ENCODE measurements at places on chromosomes 6 and 20.

DNA sequence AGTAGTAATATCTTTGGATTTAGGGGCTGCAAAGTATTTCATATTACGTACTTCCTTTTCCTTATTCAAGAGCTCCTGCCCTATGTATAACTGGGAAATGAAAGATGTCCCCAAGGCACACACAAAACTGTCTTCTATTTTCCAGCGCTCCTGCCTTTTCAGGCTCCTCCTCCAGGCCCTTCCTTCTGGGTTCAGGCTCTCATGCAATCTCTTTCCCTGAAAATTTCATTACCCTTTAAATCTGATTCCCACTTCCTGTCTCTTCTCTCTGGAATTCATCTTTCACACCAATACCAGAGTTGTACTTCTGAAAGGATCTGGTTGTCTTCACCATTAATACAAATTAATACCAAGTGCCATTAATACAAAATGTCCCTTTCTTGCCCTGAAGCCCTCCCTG, 181.6 kb downstream of the UTRN start:
- DNase-seq: no peak

DNA sequence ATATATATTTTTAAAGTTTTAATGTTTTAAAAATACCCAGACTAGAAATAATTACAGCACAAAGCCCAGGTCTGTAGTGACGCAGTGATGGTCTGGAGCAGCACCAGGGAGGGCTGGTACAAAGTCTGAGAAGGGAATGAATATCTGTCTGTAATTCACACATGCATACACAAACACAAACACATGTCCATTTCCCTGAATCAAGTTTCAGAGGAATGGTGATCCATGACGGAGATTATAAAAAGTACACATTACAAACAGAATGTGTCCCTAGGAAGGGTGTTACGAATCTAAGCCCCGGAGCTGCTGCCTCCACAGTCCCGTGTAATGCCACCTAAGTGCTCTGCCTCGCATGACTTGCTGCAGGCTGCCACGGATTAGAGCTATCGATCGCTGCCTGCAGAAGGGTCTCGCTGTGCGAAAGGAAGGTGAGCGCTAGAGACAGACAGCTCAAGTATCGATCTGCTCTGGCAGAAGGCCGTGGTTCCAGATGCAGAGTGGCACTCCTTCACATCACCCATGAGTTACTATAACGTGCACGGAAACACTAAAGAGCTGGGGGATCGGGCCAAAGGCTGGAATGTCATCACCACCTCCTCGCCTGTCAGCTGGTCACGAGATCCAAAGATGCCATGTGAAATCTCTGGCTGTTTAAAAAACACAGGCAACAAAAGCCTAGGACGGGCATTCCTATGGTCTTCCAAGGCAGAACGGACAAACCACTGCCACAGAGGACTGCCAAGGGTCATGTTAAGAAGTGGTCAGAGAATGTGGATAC, 87.1 kb downstream of the INSM1 start:
- DNase-seq: no peak

- DNase-seq: peak; percentile 51
Measured at GRCh38 chr20:41306061-41306727, 11.3 kb downstream of the ZHX3 start.

DNA sequence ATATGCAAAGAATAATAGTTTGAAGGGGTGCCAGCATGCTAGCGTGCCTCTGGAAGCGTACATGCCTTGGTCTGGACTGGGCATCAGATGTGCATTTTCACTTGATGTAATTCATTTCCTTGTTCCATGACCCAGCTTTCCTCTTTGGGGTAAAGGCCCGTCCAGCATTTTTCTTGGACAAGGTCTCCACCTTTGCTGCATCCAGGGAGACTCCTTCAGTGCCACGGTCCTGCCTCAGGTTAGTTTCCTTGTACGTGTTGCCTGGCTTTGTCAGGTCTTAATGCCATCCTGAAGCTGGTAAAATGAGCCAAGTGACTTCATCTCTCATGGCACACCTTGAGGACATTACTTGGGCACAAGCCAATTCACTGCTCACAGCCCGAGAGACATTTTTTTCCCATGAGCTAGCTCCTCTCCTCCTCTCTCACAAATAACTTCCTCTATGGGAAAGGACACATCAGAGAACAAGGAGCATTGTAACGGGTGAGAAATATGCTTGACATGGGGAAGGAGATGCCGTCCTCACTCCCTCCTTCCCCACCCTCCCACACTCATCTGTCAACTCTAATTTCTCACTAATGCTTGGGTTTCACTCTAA, 23.9 kb downstream of the EDN1 start:
- no peak for DNase-seq

GRCh38 chr6:4480788-4481735, 295.1 kb upstream of the CDYL start:
- DNase-seq: no peak

GRCh38 chr20:38806855-38807655, 1.6 kb downstream of the PPP1R16B start:
- peak; percentile 21 for DNase-seq

DNA sequence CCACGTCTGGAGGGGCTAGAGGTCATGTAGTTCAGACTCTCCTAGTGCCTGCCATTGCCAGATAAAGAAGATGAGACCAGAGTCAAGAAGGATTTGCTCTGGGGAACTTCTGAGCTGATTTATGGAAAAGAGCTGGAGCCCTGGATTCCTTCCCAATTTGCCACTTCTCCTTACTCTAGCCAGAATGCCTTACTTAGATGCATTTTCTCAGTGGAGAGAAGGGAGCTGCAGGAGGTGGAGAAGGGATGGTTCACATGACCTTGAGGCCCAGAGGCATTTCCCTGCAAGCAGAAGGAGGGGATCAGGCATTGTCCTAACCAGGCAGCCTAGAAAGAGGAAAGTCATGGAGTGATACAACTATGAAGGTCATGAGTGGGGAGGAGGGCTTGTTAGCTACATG, 122.2 kb downstream of the UNC5CL start:
- no peak for DNase-seq

DNA sequence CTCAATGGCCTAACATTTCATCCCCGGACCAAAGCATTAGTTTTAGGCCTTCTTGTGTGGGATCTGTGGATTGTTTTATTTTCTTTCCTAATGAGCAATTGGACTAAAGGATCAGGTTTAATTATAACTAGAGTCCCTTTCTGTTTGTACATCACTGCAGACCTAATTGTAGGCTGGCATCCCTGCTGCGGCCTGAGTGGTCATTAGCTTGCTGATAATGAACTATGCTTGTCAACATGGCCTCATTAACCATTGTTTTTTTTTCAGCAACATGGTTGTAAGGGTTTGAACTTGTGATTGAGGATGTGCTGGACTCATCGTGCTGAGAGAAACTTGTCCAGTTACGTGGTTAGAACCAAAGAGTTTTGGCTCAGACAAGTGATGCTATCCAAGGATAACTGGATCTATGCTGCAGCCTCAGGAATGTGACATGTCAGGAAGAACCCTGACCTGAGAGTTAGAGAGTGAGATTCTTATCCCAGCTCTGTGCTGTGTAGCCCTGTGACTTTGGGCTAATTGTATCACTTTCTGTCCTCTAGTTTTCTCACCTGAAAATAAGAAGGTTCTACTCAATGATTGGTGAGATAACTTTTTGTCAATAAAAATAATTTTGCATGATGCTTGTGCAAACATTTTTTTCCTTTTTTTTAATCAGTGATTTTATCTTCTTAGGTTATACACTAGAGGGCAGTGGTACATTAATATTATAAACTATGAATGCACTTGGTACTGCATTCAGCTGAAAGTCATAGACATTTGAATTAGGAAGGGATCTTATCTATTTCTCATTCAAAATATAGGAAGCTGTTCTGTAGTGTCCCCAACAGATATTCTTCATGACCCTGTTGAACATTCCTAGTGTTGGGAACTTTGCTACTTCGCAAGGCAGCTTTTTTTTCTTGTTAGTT, 140.9 kb downstream of the RNF144B start:
- DNase-seq: no peak

DNA sequence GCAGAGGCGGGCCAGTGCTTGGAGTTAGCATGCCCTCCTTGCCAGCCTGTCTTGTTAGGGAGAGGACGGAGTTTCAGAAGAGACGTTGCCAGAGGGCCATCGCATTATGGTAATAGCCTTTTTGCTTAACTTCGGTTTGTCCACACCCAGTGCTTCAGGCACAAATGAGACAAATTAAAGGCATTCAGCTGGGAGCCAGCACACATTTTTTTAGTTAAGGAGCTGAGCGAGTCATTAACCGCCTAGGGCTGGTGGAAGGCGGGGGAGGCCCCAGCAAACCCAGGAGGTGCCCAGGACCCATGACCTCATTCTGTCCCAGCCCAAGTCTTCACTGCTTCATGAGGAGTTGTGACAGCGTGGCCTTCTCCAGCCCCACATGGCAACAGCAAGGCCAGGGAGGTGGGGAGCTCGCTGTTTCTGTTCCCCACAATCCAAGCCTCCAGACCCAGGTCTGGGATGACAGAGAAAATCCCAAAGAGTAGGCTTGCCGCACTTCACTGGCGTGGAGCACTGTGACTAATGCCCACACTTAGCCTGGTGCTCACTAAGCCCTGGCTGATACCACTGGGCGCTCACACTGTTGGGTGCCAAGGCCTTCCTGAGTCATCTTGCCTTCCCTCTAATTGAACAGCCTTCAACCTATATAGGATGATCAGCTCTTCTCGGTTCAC, 237.1 kb downstream of the ANKRD60 start:
- DNase-seq: no peak

- DNase-seq: no peak
Measured at GRCh38 chr6:101806241-101806640, 412.7 kb downstream of the GRIK2 start.

DNA sequence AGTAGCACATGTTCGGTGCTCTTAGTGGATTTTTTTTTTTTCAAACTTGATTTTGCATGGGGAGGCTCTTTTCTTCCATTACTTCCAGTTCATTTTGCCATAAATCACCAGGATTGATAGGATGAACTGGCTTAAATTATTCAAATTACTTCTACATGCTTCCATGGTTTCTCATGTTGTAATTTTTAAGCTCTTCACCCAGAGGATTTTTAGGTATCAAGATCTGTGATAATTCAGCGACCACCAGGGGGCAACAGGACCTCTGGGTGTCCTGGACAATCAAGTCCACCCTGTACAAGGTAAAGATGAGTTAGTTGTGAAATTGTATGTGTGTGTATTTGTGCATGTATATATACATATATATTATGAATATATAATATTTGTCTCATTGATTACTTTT, 4.2 kb upstream of the EPHA7 start:
- no peak for DNase-seq

GRCh38 chr6:44431118-44431725, 43.7 kb downstream of the CDC5L start:
- peak; percentile 33 for DNase-seq

- DNase-seq: no peak
Measured at GRCh38 chr6:54431466-54431865, 123.2 kb downstream of the TINAG start.

DNA sequence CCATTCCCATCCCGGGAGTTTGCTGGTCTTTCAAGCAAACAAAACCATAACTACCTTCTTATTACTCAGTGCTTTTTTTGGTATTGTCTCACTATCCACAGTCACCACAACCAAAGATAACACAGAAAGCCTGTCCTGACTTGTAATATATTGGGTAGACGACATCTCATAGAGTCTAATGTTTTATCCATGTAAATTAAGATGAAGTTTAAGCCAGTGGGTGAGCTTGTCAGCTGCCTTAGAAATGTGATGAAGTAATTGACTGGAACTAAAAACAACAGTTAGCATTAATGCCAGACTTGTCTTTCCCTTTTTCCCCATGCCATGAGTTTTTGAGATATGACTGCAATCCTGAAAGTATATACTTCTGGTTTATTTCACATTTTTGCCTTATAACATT, 282.7 kb upstream of the PRDM1 start:
- DNase-seq: no peak

DNA sequence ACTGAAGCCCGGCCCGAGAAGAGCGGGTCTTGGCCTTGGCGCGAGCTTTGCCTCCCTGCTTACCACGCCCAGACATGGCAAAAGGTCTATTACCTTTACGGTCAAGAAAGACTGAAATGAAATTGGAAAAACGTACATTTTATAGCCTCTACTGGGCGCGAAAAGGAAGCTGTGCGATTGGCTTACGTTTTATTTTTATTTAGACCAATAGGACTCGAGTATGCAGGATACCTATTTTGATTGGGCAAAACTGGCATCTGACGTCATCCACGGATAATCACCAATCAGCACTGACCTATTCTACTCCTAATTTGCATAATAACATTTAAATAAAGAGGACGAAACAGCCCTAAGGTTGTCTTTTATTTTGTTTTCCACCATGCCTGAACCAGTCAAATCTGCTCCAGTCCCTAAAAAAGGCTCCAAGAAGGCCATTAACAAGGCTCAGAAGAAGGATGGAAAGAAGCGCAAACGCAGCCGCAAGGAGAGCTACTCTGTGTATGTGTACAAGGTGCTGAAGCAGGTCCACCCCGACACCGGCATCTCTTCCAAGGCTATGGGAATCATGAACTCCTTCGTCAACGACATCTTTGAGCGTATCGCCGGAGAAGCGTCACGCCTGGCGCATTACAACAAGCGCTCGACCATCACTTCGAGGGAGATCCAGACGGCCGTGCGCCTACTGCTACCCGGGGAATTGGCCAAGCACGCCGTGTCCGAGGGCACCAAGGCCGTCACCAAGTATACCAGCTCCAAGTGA, 97.4 kb downstream of the OR2B2 start:
- peak; percentile 85 for DNase-seq

DNA sequence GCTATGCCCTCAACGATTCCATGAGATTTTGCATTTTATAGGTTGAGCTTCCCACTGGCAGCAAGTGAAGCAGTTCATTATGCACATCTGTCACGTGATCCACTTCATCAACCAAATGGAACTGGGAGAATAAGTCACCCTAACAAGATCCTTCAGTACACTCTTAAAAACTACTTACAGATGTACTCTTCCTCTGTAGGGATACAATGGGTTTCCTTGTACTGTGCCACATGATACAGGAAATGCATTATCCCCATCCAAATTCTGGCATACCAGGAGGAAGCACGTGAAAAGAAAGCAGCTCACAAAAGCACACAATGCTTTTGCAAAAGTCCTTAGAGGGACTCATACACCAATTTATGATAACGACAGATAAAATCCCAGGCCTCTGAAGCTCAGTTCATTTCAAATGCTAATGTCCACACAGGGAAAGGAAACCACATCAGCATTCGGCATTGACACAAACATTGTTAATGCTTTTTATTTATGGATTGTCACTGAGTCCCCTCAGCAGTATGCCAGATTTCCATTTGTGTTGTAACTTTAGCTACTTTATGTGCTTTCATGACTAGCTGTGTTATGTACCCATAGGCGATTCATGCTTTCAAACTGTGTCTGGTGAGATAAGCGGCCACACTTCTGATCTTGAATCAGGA, 58.1 kb upstream of the REV3L start:
- no peak for DNase-seq

- no peak for DNase-seq
Measured at GRCh38 chr6:99297415-99297814, 52.1 kb downstream of the FAXC start.

DNA sequence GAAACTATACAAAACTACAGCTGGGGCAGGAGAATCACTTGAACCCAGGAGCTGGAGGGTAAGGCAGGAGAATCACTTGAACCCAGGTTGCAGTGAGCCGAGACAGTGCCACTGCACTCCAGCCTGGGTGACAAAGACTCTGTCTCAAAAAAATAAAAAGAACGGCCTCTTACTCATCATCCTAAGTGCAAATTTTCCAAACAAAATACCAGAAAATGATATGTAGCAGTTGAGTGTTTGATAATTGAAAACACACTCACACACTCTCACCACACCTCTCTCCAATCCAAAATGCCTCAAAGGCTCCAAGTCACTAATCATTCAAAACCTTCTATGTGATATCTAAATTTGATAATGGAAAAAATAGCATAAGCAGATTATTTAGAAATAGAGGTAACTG, 198.6 kb upstream of the SHLD1 start:
- DNase-seq: no peak

- DNase-seq: no peak
Measured at GRCh38 chr6:159234102-159234553, 64.9 kb downstream of the FNDC1 start.
